ENCODE measurements at places on chromosomes 1 and 21. TPM values are rescaled to one million over a fixed set of nuclear protein-coding genes. Genes with fewer than 3 reads are reported as not detected.

Gene CD84
- polyA plus RNA-seq: not detected

Gene CYP4A11
- not detected for polyA plus RNA-seq

Gene LINGO4
- not detected for polyA plus RNA-seq

Gene OR4F29
- not detected for polyA plus RNA-seq

Gene OR2M4
- not detected for polyA plus RNA-seq

DNA sequence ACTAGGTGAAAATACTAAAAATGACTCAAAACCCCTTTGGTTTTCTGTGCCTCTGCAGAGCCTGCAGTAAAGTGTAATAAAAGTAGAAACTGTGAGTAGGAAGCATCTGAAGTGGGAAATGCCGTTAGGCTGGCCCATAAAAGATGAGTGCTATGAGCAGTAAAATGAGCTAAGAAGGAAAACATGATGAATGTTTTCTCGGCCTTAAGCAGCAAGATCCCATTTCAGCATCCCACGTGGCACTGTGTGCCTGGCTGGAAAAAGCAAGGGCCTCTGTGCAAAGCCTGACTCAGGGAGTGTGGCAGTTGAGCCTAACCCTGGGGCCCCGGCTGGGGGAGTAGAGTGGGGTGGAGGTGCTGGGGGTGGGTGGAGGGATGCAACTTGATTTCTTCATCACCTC lies 109.5 kb downstream of the TBX15 start:
- no peaks in the 10 kb centered on the region for H3K4me1 ChIP-seq
- H3K27ac ChIP-seq: no peak overlapping the region
- H3K4me3 ChIP-seq: no peak overlapping the region
- no peaks in the 10 kb centered on the region for H3K27me3 ChIP-seq
- DNase-seq: no peak

GRCh38 chr1:14689996-14690615 lies 91.6 kb downstream of the KAZN start:
- H3K27me3 ChIP-seq: peaks cover 4% of the 10 kb centered on the region
- no peaks in the 10 kb centered on the region for H3K36me3 ChIP-seq
- no peak overlapping the region for H3K27ac ChIP-seq
- H3K4me1 ChIP-seq: no peaks in the 10 kb centered on the region
- DNase-seq: no peak

DNA sequence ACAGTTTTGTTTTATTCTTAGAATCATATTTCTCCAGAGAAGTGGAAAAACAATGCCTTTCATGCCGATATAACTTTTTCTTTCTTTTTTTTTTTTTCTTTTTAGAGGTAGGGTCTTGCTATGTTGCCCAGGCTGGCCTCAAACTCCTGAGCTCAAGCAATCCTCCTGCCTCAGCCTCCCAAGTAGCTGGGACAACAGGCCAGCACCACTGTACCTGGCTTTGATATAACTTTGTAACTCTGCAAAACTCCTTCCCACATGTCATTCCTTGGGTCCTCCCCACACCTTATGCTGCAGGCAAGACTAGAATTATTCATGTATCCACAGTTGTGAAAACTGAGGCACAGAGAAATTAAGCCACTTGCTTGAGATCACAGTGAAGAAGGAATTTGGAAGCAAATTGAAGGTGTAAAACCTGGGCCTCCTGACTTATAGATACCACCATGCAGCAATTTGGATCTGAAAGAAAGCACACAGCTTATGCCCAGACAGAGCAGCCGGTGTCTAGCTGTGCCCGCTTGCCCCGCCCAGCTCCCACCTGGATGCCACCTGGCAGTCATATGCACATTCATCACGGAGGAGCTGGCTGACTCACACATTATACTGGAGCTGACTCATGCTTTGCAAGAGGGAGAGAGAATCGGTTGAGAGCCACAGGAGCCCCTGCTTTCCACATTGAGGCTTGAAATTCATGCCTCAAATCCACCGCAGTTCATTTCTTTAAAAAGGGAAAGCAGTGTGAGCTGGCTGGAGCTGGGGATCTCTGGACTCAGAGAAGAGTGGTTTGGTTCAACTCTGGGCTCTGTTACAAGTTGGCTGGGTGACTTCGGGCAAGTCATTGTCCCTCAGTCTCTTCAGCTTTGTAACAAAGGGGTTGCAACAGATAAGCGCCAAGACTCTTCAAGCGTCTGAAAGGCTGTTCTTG lies 8.3 kb upstream of the SLC2A1 start:
- peak overlapping the region; percentile 67 for H3K4me3 ChIP-seq
- H3K27me3 ChIP-seq: no peaks in the 10 kb centered on the region
- H3K36me3 ChIP-seq: no peaks in the 10 kb centered on the region
- H3K4me1 ChIP-seq: peaks cover 50% of the 10 kb centered on the region
- peak; percentile 95 for DNase-seq
- H3K27ac ChIP-seq: peak overlapping the region; percentile 98

- DNase-seq: no peak
- no peaks in the 10 kb centered on the region for H3K4me1 ChIP-seq
- no peak overlapping the region for H3K4me3 ChIP-seq
- no peak overlapping the region for H3K27ac ChIP-seq
- H3K36me3 ChIP-seq: no peaks in the 10 kb centered on the region
- no peaks in the 10 kb centered on the region for H3K27me3 ChIP-seq
These were observed 138.6 kb upstream of the AJAP1 start for GRCh38 chr1:4515727-4516289.

DNA sequence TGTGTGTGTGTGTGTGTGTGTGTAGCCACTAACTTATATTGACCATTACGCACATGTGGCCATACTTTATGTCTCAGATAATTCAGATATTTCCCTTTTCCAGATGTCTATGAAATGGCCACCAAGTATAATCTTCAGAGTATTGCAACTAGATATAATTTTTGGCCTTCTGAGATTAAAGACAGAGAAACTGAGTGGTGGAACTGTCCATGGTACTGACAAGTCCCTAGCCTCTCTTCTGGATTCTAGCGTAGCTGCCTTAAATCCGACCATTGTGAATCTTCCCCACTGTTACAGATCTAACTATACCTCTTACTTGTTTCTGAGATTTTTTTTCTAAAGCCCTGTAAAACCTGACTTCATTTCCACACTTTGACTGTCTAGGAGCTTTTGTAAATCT lies 100.0 kb upstream of the SERTAD4 start:
- DNase-seq: no peak
- H3K4me3 ChIP-seq: no peak overlapping the region
- no peaks in the 10 kb centered on the region for H3K36me3 ChIP-seq
- no peak overlapping the region for H3K27ac ChIP-seq
- no peaks in the 10 kb centered on the region for H3K27me3 ChIP-seq

GRCh38 chr1:226891346-226891745 lies 20.9 kb downstream of the PSEN2 start:
- H3K4me3 ChIP-seq: no peak overlapping the region
- no peak for DNase-seq
- H3K27me3 ChIP-seq: no peaks in the 10 kb centered on the region

GRCh38 chr21:31743712-31744111 lies 11.8 kb upstream of the SCAF4 start:
- no peaks in the 10 kb centered on the region for H3K4me1 ChIP-seq
- DNase-seq: no peak
- H3K27ac ChIP-seq: no peak overlapping the region

- peaks cover 2% of the 10 kb centered on the region for H3K27me3 ChIP-seq
- no peak overlapping the region for H3K4me3 ChIP-seq
- no peaks in the 10 kb centered on the region for H3K36me3 ChIP-seq
- H3K27ac ChIP-seq: no peak overlapping the region
- DNase-seq: no peak
- no peaks in the 10 kb centered on the region for H3K4me1 ChIP-seq
These were observed 40.3 kb upstream of the ARHGEF16 start for GRCh38 chr1:3413975-3414710.

GRCh38 chr1:156643778-156644092 lies 1.8 kb downstream of the BCAN start:
- no peak overlapping the region for H3K27ac ChIP-seq
- peaks cover 98% of the 10 kb centered on the region for H3K27me3 ChIP-seq
- no peak overlapping the region for H3K4me3 ChIP-seq
- no peak for DNase-seq

- no peak for DNase-seq
- peak overlapping the region; percentile 42 for H3K27ac ChIP-seq
- peaks cover 3% of the 10 kb centered on the region for H3K36me3 ChIP-seq
- H3K4me3 ChIP-seq: peak overlapping the region; percentile 83
- H3K4me1 ChIP-seq: peaks cover 15% of the 10 kb centered on the region
- H3K27me3 ChIP-seq: no peaks in the 10 kb centered on the region
These were observed 733 bp downstream of the TMEM35B start for GRCh38 chr1:34984435-34984792.

GRCh38 chr1:42177541-42177981 lies 13.0 kb upstream of the GUCA2A start:
- no peak overlapping the region for H3K27ac ChIP-seq
- H3K36me3 ChIP-seq: peaks cover 4% of the 10 kb centered on the region
- H3K4me3 ChIP-seq: no peak overlapping the region
- H3K4me1 ChIP-seq: peaks cover 55% of the 10 kb centered on the region

- no peaks in the 10 kb centered on the region for H3K27me3 ChIP-seq
- no peak for DNase-seq
- H3K4me3 ChIP-seq: no peak overlapping the region
- H3K36me3 ChIP-seq: no peaks in the 10 kb centered on the region
These were observed 282.4 kb downstream of the TM2D1 start for GRCh38 chr1:61442544-61442943.

DNA sequence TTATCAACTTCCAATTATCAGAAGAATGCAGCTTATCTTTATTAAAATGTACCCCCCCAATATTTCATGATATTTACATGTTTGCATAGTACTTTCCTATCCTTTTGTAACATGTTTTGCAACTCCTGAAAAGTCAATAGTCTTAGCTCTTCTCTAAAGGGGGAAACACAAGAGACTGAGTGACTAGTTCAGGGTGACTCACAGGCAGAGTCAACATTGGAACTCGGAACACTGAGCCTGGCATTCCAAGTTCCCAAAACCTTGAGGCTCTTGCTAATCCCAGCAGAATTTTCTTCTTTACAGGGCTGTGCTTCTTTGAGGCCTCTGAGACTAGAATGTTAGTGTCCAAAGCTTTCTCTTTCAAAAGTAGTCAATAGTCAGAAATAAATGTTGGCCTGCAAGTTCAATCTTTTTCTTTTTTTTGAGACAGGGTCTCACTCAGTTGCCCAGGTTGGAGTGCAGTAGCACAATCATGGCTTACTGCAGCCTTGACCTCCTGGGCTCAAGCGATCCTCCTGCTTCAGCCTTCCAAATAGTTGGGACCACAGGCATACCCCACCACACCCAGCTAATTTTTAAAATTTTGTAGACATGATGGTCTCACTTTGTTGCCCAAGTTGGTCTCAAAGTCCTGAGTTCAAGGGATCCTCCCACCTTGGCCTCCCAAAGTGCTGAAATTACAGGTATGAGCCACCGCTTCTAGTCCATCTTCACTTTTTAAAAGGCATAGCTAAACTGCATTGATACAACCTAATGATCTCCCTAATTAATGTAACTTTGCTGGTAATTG lies 37.5 kb downstream of the ZNF281 start:
- no peaks in the 10 kb centered on the region for H3K36me3 ChIP-seq
- H3K27ac ChIP-seq: no peak overlapping the region
- DNase-seq: no peak
- H3K27me3 ChIP-seq: no peaks in the 10 kb centered on the region
- peaks cover 34% of the 10 kb centered on the region for H3K4me1 ChIP-seq

DNA sequence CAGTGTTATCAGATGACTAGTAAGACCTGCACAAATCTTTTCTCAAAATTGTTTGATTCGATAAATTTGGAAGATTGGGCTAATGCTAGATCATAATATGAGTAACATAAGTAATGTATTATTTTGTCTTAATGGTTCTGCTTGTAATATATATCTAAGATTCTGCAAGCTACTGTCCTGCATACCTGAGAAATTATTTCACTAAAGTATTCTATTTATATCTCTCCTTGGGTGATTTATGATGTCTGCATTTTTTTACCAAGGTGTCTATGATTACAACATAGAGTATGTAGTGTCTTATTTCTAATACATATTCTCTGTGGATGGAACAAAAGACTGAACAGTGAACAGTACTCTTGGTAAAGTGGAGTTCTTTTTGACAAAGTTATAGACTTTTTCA lies 166.6 kb downstream of the CLEC20A start:
- peaks cover 25% of the 10 kb centered on the region for H3K4me1 ChIP-seq
- H3K27me3 ChIP-seq: no peaks in the 10 kb centered on the region
- H3K36me3 ChIP-seq: no peaks in the 10 kb centered on the region
- H3K27ac ChIP-seq: peak overlapping the region; percentile 20
- no peak overlapping the region for H3K4me3 ChIP-seq

DNA sequence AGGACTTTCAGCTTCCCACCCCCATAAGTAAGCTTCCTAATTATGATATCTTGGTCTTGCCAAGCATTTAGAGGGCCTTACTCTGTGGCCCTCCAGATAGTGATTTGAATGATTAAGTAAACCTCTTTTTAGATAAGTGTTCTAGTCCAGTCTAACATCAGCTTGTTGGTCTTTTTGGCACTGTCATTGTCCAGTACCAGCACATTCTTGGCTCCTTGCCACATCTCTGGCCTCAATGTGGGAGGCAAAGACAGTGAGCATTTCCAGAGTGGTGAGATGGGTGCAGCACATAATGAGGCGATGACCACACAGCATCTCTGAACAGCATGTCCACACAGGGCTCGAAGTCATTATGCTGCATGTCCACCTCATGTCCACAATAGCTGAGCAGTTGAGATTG lies 6.1 kb downstream of the CAPZA1 start:
- peaks cover 18% of the 10 kb centered on the region for H3K36me3 ChIP-seq
- no peaks in the 10 kb centered on the region for H3K27me3 ChIP-seq
- H3K27ac ChIP-seq: no peak overlapping the region
- H3K4me1 ChIP-seq: peaks cover 35% of the 10 kb centered on the region
- no peak overlapping the region for H3K4me3 ChIP-seq

- DNase-seq: no peak
- H3K36me3 ChIP-seq: no peaks in the 10 kb centered on the region
- H3K4me3 ChIP-seq: no peak overlapping the region
- no peaks in the 10 kb centered on the region for H3K4me1 ChIP-seq
- H3K27me3 ChIP-seq: no peaks in the 10 kb centered on the region
- H3K27ac ChIP-seq: no peak overlapping the region
These were observed 17.8 kb upstream of the SLAMF1 start for GRCh38 chr1:160664573-160665051.

DNA sequence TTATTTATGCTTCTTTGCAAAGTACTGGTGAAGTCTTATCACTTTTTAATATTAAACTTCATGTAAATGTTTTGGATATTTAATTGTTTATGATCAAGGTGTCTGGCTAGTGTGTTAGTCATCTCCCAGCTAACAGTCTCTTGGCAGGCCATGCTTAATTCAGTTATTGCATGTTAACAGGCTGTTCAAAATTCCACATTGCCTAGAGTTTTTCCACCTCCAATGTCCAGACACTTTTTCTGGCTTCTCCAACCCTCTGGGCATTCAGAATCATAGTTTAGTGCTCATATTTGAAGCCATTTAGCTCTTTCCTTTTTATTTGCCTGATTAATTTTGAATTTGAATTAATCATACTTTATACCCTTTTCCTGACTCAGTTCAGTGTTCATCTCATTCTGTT lies 69.2 kb downstream of the OLFML2B start:
- H3K4me1 ChIP-seq: peaks cover 8% of the 10 kb centered on the region
- H3K27me3 ChIP-seq: no peaks in the 10 kb centered on the region
- no peak for DNase-seq
- no peak overlapping the region for H3K27ac ChIP-seq
- H3K4me3 ChIP-seq: no peak overlapping the region
- no peaks in the 10 kb centered on the region for H3K36me3 ChIP-seq

All from keratinocyte (primary cell).